Putamen (tissue), 1 donor: ENCODE measurements at places on chromosomes 2 and 18.

- DNase-seq = no peak
Observed at GRCh38 chr2:179692043-179692442, 169.4 kb downstream of the ZNF385B start.

GRCh38 chr2:119753041-119753929 is 6.4 kb upstream of the PTPN4 start:
- peak; percentile 23 for DNase-seq

- peak; percentile 22 for DNase-seq
Observed at GRCh38 chr2:73746015-73746876, 9.1 kb upstream of the TPRKB start.

DNA sequence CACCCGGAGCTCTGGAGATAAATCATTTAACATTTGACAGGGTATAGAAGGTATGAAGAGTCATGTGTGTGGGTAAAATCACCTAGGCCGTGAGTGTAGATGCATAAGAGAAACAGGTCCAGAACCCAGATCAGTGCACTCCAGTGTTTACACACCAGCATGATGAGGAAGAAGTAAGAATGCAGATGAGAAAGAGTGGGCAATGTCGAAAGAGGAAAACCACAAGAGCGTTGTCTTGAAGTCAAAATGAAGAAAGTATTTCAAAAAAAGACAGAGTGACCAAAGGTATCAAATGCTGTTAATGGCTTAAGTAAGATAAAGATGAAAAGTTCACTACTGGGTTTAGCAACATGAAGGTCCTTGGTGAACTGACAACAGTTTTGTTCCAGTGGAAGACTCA is 32.0 kb upstream of the PLB1 start:
- no peak for DNase-seq

DNA sequence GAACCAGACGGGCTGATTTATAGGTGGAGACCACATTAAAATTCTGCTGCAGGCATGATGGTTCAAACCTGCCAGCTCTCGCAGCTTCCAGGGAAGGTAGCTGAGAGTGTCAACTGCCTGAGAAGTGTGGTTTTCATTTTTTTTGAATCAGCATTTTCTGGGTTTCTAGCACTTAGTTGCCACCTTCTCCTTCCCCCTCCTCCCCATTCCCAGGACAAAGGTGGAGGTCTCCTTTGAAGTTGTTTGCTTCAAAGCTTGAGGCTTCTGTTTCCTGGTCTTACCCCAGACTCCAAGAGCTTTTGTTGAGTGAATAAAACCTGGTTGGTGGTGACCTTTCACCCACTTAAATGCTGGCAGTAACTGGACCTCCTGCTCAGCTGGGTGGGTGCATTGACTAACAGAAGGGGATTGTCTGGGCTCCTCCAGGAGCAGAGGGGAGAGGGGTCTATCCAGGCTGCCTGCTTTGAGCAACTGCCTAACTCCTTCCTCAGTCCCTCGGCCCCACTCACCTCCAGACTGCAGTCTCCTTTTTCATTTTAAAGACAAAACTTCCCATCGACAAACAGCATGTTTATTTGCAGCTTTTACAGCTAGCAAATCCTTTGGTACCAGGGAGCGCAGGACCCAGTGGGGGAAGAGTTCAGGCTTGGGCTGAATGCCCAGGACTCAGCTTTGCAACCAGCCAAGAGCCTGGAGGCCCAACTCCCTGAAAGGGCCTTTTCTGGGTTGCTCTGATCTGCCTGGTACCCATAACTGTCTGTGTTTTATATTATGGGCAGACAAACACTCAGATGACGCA is 3.5 kb downstream of the RHOB start:
- DNase-seq = peak; percentile 96

- no peak for DNase-seq
Observed at GRCh38 chr18:6363216-6363615, 51.5 kb downstream of the L3MBTL4 start.

DNA sequence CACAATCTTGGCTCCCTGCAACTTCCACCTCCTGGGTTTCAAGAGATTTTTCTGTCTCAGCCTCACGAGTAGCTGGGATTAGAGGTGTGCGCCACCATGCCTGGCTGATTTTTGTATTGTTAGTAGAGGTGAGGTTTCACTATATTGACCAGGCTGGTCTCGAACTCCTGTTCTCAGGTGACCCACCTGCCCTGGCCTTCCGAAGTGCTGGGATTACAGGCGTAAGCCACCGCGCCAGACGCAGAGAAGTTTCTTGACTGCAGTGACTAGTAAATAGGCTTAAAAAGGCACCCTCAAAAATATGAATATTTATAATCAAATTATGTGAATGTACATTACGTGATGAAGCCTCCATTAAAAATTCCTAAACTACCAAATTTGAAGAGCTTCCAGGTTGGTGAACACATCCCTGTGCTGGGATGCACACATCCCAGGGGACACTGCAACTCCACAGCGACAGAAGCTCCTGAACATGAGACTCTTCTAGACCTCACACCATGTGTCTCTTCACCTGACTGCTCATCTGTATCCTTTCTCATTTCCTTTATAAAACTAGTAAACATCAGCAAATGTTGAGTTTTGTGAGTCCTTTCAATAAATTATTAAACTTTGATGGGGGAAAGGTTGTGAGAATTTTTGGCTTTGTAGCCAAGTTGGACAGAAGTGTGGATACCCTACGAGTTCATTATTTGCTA is 203.3 kb upstream of the SPOPL start:
- DNase-seq = no peak

- DNase-seq = no peak
Observed at GRCh38 chr18:32530947-32531651, 60.4 kb upstream of the GAREM1 start.

DNA sequence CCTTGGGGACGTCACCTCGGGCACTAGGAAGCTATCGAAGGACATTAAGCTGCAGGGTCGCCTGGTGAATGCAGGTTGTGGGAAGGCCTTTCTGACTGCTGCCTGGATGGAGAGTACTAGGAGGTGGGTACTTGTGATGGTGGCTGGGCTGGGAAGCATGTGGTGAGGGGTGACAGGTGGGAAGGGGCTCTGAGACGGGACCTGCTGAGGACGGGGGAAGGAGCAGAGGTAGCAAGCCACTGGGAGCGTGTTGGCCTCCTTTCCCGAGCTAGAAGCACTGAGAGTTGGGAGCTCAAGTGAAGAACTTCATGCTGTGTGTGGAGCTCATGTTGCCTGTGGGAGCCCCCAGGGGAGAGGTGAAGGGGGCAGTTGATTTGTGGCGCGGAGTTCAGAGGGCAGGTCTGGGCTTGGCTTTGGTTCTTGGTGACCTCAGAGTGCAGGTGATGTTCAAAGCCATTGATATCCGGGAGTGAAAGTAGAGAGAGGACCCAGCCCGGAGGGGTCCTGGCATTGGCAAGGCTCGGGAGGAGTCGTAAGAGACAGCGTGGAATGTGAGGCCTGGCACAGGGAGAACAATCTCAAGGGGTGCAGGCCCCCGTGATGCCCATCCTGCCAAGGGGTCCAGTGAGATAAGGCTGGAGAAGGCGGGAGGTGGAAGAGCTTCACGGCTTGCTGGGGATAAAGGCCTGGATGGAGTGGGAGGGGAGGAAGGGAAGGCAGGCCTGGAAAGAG is 13.2 kb downstream of the MROH2A start:
- no peak for DNase-seq

DNA sequence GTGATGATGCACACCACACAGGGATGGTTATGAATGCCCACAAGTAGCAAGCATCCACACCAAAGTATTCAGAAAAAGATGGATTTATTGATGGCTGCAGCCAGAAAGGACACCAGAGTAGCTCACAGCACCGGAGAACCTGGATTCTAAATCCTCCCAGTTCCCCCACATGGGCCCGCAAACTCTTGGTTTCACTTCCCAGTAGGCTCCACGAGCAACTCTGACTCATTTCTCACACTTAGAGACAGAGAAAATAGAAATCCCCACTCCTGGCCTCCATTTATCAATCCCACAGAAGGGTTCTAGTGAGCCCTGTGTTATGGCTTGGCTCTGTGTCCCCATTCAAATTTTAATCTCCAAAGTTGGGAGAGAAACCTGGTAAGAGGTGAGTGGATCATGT is 426.7 kb upstream of the MYT1L start:
- DNase-seq = no peak

DNA sequence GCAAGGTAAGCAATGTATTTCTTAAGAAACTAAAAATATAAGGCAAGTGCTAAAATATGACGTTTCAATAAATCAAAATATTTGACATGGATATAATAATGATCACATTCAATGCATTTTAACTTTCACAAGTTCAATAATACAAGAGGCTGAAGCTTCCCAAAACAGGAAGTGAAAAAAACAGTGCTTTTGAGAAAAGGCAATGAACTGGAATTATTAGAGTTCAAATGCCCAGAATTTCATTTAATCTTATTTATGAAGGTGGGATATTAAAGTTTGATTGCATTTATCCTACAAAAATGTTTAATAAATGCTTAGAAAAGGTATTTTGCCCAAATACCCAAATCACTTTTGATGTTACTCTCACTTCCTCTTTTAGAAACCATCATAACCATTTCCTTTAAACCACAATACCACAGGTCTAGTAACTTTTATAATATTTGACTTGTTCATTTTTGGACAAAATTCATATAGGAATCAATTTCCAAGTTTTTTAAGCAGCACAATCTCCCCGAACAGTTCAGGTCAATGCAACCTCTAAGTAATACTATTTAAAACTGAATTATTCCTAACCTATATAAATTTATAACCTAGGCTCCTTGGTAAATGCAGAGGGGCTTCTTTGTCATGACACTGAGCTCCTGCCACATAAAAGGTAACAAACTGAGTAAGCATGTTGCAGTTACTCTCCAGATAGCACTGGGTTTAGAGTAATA is 2.1 kb downstream of the NCKAP1 start:
- no peak for DNase-seq

GRCh38 chr2:226738821-226739544 is 60.6 kb downstream of the IRS1 start:
- DNase-seq = no peak

GRCh38 chr18:54284535-54284934 is 15.2 kb downstream of the POLI start:
- DNase-seq = no peak

GRCh38 chr2:215606219-215606618 is 170.4 kb upstream of the FN1 start:
- DNase-seq = no peak

- no peak for DNase-seq
Observed at GRCh38 chr2:75396314-75396713, 164.4 kb downstream of the EVA1A start.
